ENCODE measurements at places on chromosomes 12 and 14.

GRCh38 chr14:104694475-104694950, 5.1 kb downstream of the INF2 start:
- peaks cover 17% of the 10 kb centered on the region for H3K4me1 ChIP-seq
- no peak overlapping the region for H3K27ac ChIP-seq
- no peaks in the 10 kb centered on the region for H3K27me3 ChIP-seq
- DNase-seq, result no peak
- H3K36me3 ChIP-seq, result peaks cover 10% of the 10 kb centered on the region

GRCh38 chr12:26621932-26622331, 211.1 kb downstream of the ITPR2 start:
- DNase-seq, result no peak
- H3K36me3 ChIP-seq, result no peaks in the 10 kb centered on the region
- no peaks in the 10 kb centered on the region for H3K27me3 ChIP-seq

DNA sequence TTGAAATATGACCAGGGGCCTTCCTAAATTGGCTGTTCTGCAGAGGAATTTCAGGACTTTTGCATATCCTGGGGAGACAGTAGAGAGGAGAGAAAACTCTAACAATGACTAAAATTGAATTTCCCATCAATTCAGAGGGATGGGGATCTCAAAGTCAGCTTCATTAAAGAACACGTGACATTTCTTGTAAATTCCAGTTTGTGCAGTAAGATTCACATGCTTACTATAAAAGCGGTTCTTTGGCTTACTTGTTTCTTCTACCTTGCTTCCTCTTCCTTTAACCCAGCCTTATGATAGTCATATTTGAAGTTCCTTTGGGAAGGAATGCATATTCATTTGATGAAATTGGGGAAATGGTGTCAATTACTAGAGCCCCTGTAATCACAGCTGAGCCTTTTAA, 143.7 kb upstream of the GZMB start:
- no peak overlapping the region for H3K4me3 ChIP-seq
- no peaks in the 10 kb centered on the region for H3K4me1 ChIP-seq
- no peaks in the 10 kb centered on the region for H3K36me3 ChIP-seq
- DNase-seq, result no peak
- no peaks in the 10 kb centered on the region for H3K27me3 ChIP-seq

DNA sequence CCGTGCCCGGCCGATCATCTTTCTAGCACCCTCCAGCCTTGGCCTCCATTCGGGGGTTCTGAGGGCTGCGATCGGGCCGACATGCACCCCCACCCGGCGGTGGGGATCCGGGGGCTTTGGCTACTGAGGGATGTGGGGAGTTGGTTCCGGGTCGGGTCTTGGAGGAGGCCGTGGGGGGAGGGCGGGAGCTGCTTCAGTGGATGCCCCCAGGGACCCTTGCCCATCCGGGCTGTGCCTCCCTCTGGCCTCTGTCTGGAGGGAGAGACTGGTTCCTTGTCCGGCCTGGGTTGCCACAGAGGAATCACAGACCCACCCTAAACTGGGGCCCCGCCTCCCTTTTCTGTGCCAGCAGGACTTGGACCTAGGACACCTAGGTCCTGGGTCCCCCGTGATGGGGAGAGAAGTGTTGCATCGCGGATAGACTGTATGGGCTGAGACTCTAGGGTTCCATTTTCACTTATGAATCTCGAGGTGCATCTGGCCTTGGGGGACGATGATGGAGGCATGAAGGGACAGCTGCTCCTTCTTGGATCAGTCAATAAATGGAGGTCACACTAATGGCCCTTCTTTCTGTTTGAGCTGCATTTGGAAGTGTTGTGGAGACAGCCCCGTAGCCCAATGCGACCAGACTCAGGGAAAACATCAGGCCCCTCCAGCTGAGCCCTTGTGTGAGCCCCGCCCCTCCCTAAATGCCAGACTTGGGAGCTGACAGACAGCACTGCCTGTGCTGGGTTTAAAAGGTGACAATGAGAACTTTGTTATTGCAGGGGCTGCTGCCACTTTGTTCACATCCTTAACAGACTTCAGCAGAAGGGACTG, 577 bp downstream of the DTX3 start:
- DNase-seq, result no peak
- H3K36me3 ChIP-seq, result peaks cover 6% of the 10 kb centered on the region
- no peak overlapping the region for H3K27ac ChIP-seq
- H3K27me3 ChIP-seq, result no peaks in the 10 kb centered on the region

- H3K27me3 ChIP-seq, result no peaks in the 10 kb centered on the region
- H3K36me3 ChIP-seq, result no peaks in the 10 kb centered on the region
These were observed at the start of gene AQP6 for GRCh38 chr12:49972641-49973360. AQP6 (plus strand) TSS chr12:49972947; CDS start chr12:49973174, 227 bp downstream.

GRCh38 chr14:70934084-70934483, 26.8 kb downstream of the PCNX1 start:
- H3K27ac ChIP-seq, result no peak overlapping the region
- H3K36me3 ChIP-seq, result no peaks in the 10 kb centered on the region
- H3K27me3 ChIP-seq, result no peaks in the 10 kb centered on the region
- no peak overlapping the region for H3K4me3 ChIP-seq

GRCh38 chr12:104964856-104965205, 6.7 kb upstream of the SLC41A2 start:
- H3K36me3 ChIP-seq, result no peaks in the 10 kb centered on the region
- H3K27ac ChIP-seq, result no peak overlapping the region
- no peaks in the 10 kb centered on the region for H3K4me1 ChIP-seq
- H3K27me3 ChIP-seq, result no peaks in the 10 kb centered on the region

- H3K27me3 ChIP-seq, result no peaks in the 10 kb centered on the region
- DNase-seq, result no peak
- 0 out of 2 replicates have a peak, but pooled peaks cover 2% of the 10 kb centered on the region for H3K4me1 ChIP-seq
- H3K4me3 ChIP-seq, result no peak overlapping the region
- H3K36me3 ChIP-seq, result no peaks in the 10 kb centered on the region
- H3K27ac ChIP-seq, result no peak overlapping the region
These were observed 40.9 kb upstream of the STXBP6 start for GRCh38 chr14:25090716-25091454.

DNA sequence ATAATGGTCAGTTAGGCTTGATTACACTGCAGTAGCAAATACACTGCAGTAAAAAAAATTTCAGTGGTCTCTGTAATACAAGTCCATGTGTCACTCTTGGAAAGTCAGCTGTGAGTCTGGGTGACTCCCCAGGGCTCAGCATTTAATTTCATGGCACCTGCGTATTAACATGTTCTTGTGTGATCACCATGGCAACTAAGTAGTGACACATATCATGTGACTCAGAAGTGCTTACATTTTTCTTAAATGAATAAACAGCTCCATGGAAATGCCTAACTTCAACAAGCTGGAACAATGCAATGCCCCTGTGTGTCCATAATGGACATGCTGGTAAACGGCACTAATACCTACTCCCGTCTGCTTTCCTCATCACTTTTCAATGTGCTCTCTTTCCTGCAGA, 88.5 kb upstream of the ANO4 start:
- H3K4me1 ChIP-seq, result no peaks in the 10 kb centered on the region
- H3K27me3 ChIP-seq, result no peaks in the 10 kb centered on the region
- no peak overlapping the region for H3K27ac ChIP-seq
- no peak for DNase-seq

DNA sequence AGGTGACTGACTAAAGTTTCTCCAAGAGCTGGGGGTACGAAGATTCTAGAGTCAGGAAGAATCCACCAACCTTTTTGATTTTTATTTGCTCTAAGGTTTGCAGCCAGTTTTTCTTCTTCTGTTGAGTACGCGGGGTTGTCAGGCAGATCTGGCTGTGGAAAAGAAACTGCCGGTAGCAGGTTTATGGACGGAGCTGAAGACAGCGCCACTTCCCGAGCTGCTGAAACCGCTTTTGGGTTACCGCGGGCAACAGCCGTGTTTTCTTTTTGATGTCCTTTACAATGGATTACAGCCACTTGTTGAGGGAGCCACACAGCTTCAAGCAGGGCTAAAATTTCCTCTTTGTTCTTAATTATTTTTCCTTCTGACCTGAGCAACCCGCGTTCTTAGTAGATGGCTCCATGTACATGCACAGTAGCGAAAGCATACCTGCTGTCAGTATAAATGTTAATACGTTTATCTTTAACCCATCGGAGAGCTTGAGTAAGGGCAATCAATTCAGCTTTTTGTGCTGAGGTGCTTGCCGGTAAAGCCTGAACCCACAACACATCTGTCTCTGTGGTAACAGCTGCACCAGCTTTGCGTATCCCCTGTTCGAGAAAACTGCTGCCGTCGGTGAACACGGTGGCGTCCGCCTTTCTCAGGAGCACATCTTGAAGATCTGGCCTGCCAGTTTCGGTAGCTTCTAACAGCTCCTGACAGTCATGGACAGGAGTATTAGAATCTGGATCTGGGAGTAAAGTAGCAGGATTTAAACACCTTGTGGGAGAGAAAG, 674.3 kb downstream of the TMEM121 start:
- H3K4me1 ChIP-seq, result no peaks in the 10 kb centered on the region
- no peak overlapping the region for H3K27ac ChIP-seq

- peak; percentile 84 for DNase-seq
- no peaks in the 10 kb centered on the region for H3K4me1 ChIP-seq
- no peak overlapping the region for H3K27ac ChIP-seq
- H3K36me3 ChIP-seq, result no peaks in the 10 kb centered on the region
- no peak overlapping the region for H3K4me3 ChIP-seq
These were observed 357.5 kb downstream of the FSCB start for GRCh38 chr14:44149597-44149996.

DNA sequence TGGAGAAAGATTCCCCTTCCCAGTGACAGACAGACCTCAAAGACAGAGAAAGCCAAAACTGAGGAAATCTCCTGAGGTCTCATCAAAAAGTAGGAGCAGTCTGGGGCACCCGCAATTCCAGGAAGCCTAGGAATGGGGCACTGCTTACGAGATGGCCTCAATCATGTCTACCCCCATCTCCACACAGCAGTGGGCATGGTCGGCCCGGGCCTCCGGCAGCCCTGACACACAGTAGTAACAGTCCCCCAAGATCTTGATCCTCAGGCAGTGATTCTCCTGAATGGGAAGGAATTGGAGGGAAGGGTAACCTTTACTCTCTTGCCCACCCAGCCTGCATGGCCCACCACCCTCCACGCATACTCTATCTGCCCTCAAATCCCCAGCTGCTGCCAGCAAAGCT, 11.9 kb downstream of the ADCY6 start:
- no peak overlapping the region for H3K4me3 ChIP-seq
- H3K36me3 ChIP-seq, result peaks cover 10% of the 10 kb centered on the region
- H3K27ac ChIP-seq, result no peak overlapping the region
- H3K4me1 ChIP-seq, result peaks cover 9% of the 10 kb centered on the region
- DNase-seq, result no peak

- H3K27me3 ChIP-seq, result no peaks in the 10 kb centered on the region
- no peak overlapping the region for H3K27ac ChIP-seq
- no peaks in the 10 kb centered on the region for H3K36me3 ChIP-seq
- no peak overlapping the region for H3K4me3 ChIP-seq
- DNase-seq, result no peak
- 0 out of 2 replicates have a peak, but pooled peaks cover 6% of the 10 kb centered on the region for H3K4me1 ChIP-seq
These were observed 56.0 kb downstream of the ISCA2 start for GRCh38 chr14:74549588-74549987.

DNA sequence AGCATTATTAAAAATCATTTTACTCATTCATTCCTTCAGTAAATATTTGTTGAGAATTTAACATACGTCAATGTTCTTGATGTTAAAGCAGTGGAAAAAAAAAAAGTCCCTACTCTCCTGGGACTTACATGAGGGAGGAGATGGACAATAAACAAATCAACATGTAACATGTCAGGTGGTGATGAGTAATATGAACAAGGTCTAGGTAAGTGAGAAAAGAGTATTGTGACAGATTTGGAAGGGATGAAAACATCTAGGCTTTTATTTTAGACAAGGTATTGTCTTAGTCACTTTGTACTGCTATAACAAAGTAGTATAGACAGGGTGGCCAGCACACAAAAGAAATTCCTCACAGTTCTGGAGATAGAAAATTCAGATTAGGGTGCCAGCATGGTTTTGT, 167.2 kb downstream of the FSCB start:
- H3K4me3 ChIP-seq, result no peak overlapping the region
- no peaks in the 10 kb centered on the region for H3K36me3 ChIP-seq
- H3K27me3 ChIP-seq, result no peaks in the 10 kb centered on the region
- H3K4me1 ChIP-seq, result no peaks in the 10 kb centered on the region
- no peak overlapping the region for H3K27ac ChIP-seq

DNA sequence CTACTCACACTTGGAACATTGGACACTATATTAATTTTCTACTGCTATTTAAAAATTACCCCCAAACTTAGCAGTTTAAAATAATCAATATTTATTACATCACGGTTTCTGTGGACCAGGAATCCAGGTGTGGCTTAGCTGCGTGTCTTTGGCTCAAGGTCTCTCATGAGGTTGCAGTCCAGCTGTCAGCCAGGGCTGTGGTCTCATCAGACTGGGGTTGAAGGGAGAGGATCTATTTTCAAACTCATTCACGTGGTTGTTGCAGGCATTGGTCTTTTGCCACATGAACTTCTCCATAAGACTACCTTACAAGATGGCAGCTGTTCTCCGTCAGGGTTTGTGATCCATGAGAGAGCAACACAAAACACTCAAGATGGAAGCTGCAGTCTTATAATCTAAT, 343.0 kb downstream of the BCAT1 start:
- no peak for DNase-seq
- no peak overlapping the region for H3K27ac ChIP-seq
- H3K4me3 ChIP-seq, result no peak overlapping the region

DNA sequence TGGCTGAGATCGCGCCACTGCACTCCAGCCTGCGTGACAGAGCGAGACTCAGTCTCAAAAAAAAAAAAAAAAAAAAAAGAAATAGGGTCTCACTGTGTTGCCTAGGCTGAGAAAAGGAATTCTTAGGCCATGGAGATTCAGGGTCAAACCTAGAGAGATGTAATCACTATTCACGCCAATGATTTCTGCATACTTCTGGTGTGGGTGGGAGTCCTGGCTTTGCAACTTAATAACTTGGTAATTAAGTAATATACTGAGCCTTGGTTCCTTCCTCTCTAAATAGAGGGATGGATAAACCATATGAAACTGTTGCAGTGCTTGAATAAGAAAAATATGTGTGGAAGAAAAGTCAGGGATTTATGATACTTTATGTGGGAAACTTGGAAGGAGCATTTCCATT, 2.7 kb downstream of the ZNF410 start:
- no peak overlapping the region for H3K4me3 ChIP-seq
- no peaks in the 10 kb centered on the region for H3K4me1 ChIP-seq
- no peaks in the 10 kb centered on the region for H3K36me3 ChIP-seq
- H3K27me3 ChIP-seq, result no peaks in the 10 kb centered on the region

GRCh38 chr14:37870170-37870569, 274.7 kb downstream of the TTC6 start:
- no peaks in the 10 kb centered on the region for H3K4me1 ChIP-seq
- H3K27ac ChIP-seq, result no peak overlapping the region
- no peak overlapping the region for H3K4me3 ChIP-seq
- no peak for DNase-seq
- H3K36me3 ChIP-seq, result no peaks in the 10 kb centered on the region

GRCh38 chr12:124466216-124467128, 100.9 kb downstream of the NCOR2 start:
- H3K27ac ChIP-seq, result no peak overlapping the region
- no peaks in the 10 kb centered on the region for H3K27me3 ChIP-seq
- DNase-seq, result no peak
- H3K4me1 ChIP-seq, result no peaks in the 10 kb centered on the region
- H3K4me3 ChIP-seq, result no peak overlapping the region

- no peaks in the 10 kb centered on the region for H3K27me3 ChIP-seq
- no peak for DNase-seq
- no peak overlapping the region for H3K4me3 ChIP-seq
- no peak overlapping the region for H3K27ac ChIP-seq
These were observed 227.7 kb upstream of the DIO3 start for GRCh38 chr14:101333335-101334280.
